ENCODE measurements at places on chromosomes 5 and 9.

DNA sequence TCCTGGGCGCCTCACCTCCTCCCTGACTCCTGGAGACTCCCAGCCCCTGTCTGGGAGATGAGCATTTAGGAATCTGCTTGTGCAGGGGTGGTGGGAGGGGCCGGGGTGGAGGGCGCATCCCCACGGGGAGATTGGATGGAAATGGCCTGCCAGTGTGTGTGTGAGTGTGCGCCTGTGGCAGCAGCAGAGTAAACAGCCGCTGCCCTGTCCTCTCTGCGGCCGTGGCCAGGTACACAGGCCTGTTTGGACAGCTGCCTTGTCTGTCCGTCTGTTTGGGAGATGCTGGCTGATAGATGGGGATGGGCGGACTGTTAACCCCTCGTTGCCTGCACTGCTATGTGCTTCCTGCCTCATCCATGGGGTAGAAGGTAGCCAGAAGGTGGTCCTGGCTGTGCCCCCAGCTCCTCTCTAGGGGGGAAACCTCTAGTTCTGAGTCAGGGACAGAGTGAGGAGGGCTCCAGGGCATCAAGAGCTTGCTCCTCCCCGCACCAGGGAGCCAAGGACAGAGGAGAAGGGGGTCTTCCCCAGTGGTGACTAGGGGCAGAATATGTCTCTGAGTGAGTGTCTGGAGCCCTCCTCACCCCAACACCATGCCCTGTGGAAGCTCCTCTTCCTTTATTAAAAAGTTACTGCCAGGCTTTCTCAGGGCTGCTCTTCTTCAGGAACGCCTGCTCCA, 60.1 kb downstream of the LMX1B start:
- DNase-seq: no peak

GRCh38 chr9:20095430-20096092, 306.7 kb upstream of the SLC24A2 start:
- no peak for DNase-seq

- peak; percentile 70 for DNase-seq
Observed at GRCh38 chr9:119370816-119371215, 1.6 kb upstream of the BRINP1 start.

DNA sequence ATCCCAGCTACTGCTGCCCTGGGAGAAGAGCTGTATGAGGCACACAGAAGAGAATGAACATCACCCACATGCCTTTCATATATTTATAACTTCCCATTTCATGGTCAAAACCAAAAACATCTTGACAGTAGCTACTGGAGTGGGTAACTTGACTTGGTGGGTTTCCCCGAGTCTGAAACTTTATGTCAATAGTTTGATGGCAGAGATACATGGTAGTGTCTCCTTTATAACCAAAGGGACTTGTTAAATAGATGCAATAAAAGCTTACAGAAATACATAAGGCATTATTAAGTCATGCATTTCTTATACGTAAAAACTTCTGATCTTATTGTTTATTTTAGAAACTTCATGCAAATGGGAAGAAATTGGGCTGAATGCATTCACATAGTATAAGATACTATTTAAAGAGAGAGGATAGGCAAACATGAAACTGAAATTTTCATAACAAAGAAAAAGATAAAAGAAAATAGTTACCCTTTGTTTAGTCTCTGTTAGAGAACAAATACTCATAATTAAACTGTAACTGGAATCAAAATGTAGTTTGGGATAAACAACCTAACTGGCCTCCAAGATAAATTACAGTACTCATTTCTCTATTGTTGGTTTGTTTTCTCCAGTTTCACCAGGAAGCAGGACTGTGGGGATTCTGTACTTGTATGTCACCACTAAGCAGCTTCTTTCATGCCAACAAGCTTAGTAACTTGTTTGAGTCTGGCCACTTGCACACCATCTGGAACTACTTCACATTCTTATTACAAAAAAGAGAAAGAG, 459.3 kb upstream of the MEF2C start:
- DNase-seq: no peak

DNA sequence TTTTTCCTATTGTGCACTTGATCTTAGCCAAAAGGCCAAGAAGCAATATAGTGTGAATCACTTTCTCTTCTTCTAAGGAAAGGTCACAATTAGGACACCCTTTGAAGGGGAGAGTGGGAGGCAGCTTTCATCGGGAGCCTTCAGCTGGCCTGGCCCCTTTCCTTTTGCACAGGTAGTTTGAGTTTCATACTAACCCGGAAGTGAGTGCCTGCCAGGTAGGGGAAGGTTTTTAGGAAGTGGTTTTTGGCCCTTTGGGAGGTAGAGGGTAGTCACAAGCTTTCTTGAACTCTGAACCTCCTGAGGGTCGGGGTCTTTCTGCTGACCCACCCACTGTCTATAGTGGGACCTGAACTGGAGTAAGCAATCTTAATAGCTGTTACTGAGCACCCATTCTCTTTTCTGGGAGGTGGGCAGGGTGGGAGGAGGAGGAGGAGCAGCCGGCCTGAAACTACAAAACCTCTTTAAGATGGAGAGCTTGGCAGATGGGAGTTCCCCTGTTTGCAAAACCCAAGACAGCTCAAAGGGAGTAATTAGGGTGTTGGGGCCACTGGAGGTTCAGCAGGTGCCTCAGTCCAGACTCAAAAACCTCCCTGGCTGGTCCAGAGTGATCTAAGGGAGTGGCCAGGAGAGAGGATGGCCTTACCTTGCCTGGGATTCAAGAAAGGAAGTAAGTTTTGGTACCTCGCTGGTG, 6.0 kb downstream of the LARP1 start:
- DNase-seq: no peak

DNA sequence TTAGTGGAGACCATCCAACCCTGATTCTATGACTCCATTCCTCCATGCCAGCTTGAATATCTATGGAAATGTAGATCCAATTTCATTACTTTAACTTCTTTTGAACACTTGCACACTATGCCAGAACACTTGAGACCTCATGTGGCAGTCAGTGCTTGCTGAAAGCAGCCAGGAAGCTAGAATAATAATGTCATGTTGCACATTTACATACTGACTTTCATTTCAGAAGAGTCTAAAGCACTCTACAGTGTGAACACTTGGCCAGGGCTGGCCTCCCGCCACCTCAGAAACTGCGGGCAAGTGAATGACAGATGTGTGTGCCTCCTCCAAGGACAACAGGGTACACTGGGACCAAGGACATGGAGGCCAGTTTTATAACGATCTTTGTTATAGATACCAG, 97.3 kb downstream of the SLF1 start:
- no peak for DNase-seq

GRCh38 chr9:117462861-117463260, 48.0 kb upstream of the ASTN2 start:
- no peak for DNase-seq

GRCh38 chr5:39052141-39052540, 22.1 kb downstream of the RICTOR start:
- DNase-seq: no peak

DNA sequence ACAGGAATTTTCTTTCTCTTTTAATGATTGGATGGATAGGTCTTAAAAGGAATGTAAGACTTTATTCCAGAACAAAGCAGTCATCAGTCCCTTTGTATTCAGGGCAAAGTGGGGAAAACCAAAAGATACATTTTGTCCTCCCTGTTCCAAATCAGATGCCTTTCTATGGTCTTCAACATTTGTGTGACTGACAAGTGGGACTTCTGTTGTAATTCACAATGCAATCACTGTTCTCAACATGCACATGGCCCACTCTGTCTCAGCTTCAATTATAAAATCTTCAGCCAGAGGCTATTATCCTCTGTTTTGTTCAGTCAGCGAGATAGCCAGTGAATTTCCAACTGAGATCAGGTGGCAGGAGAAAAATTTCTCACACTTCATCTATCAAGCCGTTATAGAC, 95.5 kb upstream of the ERBIN start:
- no peak for DNase-seq
